ENCODE measurements at places on chromosomes 1 and 21.

- no peak for DNase-seq
Observed at GRCh38 chr1:210437781-210438180, 109.1 kb downstream of the HHAT start.

GRCh38 chr21:14706712-14707510 lies 160.8 kb upstream of the SAMSN1 start:
- no peak for DNase-seq

GRCh38 chr1:54241364-54241763 lies 41.4 kb downstream of the MRPL37 start:
- no peak for DNase-seq

GRCh38 chr21:33151941-33152731 lies 77.6 kb upstream of the IFNAR2 start:
- DNase-seq, result no peak

DNA sequence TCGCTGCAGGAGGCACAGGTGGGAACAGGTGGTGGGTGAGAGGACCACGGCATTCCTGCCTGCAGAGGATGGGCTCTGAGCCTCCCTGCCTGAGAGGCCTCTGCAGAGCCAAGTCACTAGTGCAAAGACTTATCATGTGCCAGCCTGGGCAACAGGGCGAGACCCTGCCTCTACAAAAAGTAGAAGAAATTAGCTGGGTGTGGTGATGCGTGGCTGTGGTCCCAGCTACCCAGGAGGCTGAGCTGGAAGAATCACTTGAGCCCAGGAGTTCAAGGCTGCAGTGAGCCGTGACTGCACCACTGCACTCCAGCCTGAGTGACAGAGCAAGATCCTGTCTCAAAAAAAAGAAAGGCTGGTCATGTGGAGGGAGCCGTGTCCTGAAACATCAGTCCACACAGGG lies 46.4 kb downstream of the PKNOX1 start:
- DNase-seq, result no peak

DNA sequence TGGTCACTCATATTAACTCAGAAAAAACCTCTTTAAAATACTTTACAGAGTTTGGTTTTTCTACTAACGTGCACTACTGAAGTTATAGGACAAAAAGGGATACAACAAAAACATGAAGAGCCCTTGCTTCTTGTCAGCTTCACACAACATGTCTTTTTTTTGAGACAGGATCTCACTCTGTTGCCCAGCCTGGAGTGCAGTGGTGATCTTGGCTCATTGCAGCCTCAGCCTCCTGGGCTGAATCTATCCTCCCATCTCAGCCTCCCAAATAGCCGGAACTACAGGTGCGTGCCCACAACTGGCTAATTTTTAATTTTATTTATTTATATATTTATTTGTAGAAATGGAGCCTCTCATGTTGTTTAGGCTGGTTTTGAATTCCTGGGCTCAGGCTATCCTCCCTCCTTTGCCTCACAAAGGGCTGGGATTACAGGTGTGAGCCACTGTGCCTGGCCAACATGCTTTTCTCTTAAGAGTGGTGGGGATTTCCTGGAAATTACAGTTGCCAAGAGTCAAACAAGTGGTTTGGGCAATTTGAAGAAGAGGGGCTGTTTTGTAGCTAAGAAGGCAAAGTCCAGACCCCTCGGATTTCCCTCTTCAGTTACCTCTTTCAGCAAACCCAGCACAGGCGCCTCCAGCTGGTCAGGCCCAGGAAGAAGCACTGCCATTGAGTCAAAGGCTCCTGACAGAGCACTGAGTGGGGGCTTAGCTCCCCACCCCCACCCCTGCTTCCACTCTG lies 6.4 kb upstream of the SMPDL3B start:
- no peak for DNase-seq

DNA sequence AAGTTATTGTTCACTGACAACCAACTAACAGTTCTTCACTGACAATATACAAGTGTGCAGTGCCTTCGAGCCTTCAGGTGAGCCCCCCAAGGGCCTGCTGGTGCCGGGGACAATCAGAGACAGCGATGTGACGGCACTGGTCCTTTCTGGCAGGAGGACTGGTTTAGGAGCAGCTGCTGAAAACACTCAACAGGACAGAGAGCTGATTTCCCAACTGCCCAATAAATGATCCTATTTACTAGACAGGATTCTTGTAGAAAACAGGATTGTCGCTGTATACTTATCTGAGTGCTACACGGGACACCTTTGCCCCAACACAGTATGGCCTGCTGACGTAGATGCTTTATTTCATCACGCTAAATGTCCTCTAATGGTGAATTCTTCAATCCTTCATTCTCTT lies 65.4 kb downstream of the TP53BP2 start:
- DNase-seq, result no peak

DNA sequence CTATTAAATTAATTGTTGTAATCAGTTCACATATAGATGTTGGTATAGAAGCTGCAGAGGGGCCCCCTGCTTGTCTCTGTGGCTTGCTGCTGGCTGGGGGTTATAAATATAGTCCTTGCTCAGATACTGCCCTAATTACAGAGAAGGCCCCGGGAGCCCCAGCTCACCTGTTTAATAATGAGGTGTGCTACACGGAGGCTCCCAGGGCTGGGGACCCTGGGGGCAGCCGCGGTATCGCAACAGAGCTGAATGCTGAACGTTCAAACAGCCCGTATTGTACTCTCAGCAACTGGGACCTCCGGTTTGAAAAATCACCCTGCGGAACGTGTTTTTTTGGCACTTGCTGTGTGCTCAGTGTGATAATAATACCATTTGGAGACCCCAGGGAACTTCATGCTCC lies 309.3 kb downstream of the CAMTA1 start:
- DNase-seq, result no peak

DNA sequence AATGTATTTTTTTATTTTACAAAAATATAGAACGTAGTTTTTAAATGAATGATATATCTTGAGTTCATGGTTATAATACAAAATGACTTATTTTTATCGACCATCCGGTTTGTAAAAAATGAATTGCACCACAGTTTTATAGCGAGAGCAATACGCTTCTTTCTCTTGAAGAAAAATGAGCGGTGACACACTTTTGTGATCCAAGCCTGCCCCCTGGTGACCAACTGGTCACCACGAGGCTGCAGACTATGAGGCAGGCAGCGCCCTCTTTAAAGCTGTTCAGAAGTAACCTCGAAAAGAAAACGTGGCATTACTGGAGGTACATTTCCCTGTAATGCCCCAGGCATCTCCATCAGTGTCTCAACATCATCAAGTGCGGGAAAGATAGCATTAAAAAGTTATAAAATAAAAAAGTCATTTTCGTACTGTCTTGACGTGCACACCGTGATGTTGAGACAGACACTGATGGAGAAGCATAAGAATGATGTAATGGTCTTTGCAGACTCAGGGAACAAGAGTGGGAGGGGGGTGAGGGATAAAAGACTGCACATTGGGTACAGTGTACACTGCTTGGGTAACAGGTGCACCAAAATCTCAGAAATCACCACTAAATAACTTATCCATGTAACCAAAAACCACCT lies 734.2 kb upstream of the ADAMTS5 start:
- DNase-seq, result peak; percentile 51

DNA sequence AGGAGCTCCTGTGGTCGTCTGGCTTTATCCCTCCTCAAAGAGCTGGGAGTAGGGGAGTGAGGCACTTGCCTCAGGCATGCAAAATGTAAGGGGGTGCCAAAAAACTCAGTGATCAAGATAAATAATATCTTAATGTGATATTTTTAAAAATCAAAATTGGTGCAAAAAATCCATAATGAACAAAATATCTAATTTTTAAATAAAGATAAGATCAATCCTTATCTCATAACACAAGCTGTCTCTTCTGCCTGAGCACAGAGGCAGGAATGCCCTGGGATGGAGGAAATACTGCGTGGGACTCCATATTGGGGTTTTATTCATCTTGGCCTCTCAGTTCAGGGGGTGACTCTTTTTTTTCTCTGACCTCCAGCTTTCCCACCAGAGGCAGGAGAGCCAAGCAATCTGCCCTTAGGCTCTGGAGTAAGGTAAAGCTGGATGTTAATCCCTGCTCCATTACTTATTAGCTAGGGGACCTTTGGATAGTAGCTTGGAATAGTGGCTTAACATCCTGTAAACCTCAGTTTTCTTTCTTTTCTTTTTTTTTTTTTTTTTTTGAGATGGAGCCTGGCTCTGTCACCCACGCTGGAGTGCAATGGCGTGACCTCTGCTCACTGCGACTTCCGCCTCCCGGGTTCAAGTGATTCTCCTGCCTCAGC lies 77.3 kb upstream of the NFASC start:
- no peak for DNase-seq

GRCh38 chr1:104855550-104855949 lies 1105.9 kb downstream of the AMY1C start:
- DNase-seq, result no peak

DNA sequence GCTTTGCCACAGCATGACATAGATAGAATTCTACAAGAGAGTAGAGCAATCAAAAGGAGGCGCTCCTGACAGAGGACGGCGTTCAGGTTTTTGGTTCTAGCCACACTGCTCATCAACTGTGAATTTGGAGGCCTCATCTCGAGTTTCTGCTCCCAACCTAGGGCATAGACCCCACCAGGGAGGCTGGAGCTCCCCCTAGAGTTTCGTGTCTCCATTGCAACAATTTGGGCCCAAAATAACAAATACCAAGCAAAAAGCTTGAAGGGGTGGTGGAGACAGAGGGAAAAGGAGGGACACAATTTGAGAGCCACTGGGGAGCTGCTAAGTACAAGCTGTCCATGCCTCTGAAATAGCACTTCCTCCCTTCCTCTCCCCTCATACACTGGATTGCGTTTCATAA lies 297.0 kb downstream of the GPATCH2 start:
- no peak for DNase-seq

- DNase-seq, result no peak
Observed at GRCh38 chr1:238499021-238499420, 608.3 kb upstream of the ZP4 start.

- DNase-seq, result no peak
Observed at GRCh38 chr1:109909561-109909960, 1.1 kb upstream of the CSF1 start.

DNA sequence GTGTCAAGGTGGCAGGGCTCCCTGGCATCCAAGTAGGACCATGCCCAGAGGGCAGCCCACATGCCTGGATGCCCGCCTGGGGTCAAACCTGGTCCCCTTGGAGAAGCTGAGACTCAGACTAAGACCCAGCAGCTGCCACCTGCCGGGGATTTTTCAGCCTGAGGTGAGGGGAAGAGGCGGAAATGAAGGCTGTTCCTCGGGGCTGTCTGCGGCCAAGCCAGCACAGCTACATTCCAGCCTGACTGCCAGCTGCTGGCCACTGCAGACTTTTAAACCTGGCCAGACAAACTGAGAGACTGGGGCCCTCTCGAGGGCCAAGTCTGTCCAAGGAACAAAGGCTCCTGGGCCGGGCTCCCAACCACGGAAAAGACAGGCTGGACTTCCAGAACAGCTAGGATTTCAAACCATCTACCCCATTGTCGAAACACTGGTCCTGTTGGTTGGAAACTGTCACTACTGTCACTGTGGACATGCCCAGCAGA lies 21.9 kb upstream of the PLEKHG5 start:
- DNase-seq, result no peak

GRCh38 chr1:232249339-232249738 lies 380.6 kb downstream of the SIPA1L2 start:
- DNase-seq, result no peak

GRCh38 chr21:15139898-15140297 lies 75.1 kb upstream of the NRIP1 start:
- DNase-seq, result no peak

- no peak for DNase-seq
Observed at GRCh38 chr1:101453844-101454243, 217.0 kb downstream of the S1PR1 start.

- DNase-seq, result no peak
Observed at GRCh38 chr1:159600894-159601293, 13.3 kb downstream of the APCS start.

- no peak for DNase-seq
Observed at GRCh38 chr1:246632281-246633168, 66.3 kb downstream of the CNST start.

- no peak for DNase-seq
Observed at GRCh38 chr1:184906761-184907160, 67.5 kb downstream of the NIBAN1 start.

- no peak for DNase-seq
Observed at GRCh38 chr1:10271869-10272268, 61.5 kb downstream of the KIF1B start.

DNA sequence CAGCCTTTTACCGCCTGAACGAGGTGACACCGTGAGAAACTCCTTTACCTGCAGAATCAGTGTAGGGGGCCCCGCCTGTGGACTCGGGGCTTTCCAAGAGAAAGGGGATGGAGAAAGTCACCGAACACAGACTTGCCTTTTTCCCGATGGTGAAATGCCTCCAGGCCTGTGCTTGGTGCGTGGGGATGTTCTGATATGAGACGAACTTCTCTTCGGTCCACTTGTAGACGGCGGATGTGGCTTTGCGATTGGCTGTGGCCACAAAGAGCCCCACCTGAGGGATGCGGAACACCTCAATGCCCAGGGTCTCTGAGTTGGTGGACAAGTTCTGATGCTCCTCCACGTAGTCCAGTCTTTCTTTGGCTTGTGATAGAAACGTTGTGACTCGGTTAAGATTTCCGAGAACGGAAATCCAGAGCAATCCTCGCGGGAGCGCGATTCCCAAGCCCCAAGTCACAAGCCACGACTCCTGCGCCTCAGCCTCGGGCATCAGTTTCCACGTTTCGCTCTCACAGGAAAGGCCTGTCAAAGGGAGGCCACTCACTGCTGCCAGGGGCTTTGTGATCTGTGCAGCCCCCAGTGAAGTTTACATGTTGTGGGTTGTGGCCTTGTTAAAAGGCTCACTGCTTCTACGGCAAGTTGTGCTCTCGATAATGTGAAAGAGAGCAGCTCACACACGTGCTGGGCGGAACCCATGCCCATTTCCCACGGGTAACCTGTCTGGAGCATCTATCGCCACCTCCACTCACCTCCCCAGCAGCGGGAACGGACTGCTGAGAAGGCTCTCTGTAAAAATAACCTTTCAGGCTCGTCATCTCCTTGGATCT lies 12.6 kb downstream of the KRTAP10-1 start:
- no peak for DNase-seq

DNA sequence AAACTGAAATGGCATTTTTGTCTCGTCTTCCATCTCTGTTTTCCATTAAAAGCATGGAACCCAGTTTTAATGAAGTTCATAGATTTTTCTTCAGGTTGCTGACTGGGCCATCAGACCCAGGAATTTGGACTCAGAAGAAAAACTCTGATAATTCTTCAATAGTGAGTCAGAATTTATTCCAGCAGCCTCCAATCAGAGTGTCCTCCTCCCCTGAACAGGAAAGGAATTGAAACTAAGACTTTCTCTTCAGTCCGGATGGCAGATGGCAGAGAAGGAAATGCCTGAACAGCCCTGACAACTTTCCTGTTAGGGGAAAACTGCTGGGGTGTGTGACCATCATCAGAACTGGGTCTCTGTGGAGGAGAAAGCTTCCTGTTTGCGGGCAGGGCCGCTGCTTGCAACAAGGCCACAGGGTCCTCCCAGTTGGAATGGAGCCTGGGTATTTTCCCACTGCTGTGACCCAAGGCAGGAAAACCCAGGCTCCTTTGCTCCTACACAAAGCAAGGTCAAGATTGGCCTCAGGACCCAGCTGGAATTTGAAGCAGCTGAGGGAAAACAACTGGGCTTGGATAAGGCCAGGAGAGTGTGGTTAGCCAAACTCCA lies 20.7 kb downstream of the CD34 start:
- no peak for DNase-seq

- DNase-seq, result no peak
Observed at GRCh38 chr21:32990666-32991065, 35.1 kb upstream of the OLIG2 start.

Measured in CD4-positive, alpha-beta T cell treated with Interleukin-17A for 1 hour (primary cell).